Suppressor macrophage treated with lipopolysaccharide for 4 hours (primary cell): ENCODE measurements at places on chromosomes 12 and 14.

DNA sequence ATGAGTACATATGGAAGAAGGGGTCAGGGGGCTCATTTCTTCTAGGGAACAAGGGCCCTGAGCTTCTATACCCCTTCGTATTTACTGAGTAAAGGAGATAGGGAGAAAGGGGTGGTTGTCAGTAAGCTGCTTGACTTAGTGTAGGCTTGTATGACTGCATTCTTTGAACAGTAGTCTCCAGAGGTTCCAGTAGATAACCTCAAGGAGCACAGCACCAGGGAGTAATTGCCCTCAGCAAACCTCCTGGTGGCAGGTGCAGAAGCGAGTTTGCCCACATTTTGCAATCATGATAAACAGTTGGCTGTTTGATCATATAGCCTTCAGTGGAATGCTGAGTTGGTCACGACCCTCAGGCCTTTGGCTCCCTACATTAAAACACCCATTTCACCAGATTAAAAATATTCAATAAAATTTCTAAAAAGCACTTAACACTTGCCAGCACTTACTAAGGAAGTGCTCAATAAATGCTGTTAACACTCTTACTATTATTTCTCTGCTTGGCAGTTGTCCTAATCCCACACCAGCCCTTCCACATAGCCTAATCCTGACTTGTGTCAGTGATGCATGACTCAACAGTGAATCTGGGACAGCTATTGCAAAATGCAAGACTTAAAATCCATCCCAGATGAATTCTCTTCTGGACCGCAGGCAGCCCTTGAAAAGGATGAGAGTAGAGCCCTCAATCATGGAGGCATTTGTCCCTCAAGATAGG, 3.7 kb upstream of the DHRS4L2 start:
- peak; percentile 27 for DNase-seq

GRCh38 chr12:70317781-70318180, 48.3 kb upstream of the KCNMB4 start:
- peak; percentile 83 for DNase-seq

GRCh38 chr12:93000026-93000425, 70.9 kb upstream of the EEA1 start:
- no peak for DNase-seq

- DNase-seq = no peak
Measured at GRCh38 chr12:14701809-14702568, 5.6 kb upstream of the GUCY2C start.

- no peak for DNase-seq
Measured at GRCh38 chr14:74267588-74267987, 28.3 kb downstream of the VSX2 start.

GRCh38 chr12:32997471-32997870, 100.9 kb upstream of the PKP2 start:
- no peak for DNase-seq

GRCh38 chr12:129911428-129912049, 7.7 kb upstream of the TMEM132D start:
- DNase-seq = peak; percentile 42

- DNase-seq = no peak
Measured at GRCh38 chr14:91755570-91756295, 23.8 kb upstream of the CATSPERB start.

- no peak for DNase-seq
Measured at GRCh38 chr14:97328743-97329142, 531.6 kb downstream of the VRK1 start.

DNA sequence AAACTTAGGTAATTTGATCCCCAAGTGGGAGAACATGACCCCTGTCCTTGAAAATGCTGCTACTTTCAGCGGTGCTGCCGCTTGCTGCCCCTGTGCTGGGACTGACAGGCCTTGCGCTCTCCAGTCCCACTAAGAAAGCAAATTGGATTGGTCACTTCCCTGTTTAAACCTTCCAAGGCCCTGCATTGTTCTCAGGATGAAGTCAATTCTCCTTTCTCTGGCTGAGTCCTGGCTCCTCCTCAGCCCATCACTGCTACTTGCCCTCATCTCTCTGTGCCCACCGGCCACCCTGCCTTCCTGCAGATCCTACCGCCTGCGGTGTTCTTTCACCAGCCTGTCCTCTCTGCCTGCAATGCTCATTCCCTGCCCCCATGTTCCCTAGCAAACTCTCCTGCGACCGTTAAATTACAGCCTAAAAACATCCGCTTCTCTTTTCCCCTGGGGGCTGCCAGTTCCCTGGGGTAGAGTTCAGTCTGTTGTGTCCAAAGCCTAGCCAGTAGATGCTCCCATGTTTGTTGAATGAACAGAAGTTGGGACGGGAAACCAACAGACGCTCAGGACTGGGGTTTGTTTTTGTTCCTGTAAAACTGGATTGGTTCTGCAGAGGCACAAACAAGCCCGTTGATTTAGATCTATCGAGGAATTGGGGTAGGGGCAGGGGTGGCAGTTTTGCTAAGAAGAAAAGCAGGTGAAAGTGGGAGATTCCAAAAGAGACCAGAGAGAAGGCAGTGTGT, 127.3 kb upstream of the HIF1A start:
- DNase-seq = peak; percentile 51

DNA sequence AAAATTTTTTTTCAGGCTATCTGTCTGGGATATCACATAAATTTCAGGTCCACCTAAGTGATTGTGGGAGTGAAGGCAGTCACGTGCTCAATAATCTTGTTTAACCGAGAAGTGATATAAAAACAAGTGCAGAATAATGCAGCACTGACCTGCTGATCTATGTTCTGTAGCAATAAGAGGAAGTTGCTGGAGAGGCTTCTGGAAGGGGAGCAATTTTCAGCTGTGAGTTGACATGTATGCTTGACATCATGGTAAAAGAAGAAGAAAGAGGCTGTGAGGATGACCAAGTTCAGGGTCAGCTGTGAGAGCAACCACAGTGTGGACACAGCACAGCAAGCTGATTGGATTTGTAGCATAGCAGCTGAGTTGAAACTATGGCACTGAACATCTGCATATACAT, 172.0 kb upstream of the PELI2 start:
- peak; percentile 37 for DNase-seq

- no peak for DNase-seq
Measured at GRCh38 chr12:115606040-115606439, 671.5 kb downstream of the MED13L start.

- DNase-seq = no peak
Measured at GRCh38 chr12:126163984-126164383, 1098.7 kb downstream of the AACS start.

- DNase-seq = no peak
Measured at GRCh38 chr14:20215196-20215595, 8.3 kb upstream of the OR11H6 start.

DNA sequence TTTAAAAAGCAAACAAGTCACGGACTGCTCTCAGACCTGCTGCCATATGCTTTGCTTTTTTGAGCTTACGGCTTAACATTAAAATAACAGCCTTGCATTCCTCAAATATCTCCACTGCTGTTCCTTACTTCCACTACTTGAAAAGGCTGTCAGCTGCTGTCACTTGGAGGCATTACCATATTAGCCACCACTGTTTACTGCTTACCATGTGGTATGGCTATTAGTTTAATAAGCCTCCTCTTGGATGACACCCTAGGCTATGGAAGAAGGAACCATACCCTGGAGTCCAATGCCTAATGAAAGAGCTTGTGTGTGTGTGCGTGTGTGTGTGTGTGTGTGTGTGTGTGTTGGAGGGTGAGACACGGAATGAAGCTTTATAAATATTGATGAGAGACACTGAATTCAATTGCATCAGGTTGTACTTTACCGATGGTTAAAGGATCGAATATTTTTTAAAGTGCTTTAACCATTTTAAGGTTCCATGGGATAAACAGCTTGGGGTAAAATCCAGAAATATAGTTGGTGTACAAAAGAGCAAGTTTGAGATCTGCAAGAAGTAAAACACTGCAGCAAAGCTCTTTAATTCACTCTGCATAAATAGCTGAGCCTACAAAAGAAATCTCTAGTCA, 174.5 kb downstream of the TTC7B start:
- no peak for DNase-seq

GRCh38 chr14:52996493-52996892, 45.6 kb upstream of the FERMT2 start:
- DNase-seq = no peak

DNA sequence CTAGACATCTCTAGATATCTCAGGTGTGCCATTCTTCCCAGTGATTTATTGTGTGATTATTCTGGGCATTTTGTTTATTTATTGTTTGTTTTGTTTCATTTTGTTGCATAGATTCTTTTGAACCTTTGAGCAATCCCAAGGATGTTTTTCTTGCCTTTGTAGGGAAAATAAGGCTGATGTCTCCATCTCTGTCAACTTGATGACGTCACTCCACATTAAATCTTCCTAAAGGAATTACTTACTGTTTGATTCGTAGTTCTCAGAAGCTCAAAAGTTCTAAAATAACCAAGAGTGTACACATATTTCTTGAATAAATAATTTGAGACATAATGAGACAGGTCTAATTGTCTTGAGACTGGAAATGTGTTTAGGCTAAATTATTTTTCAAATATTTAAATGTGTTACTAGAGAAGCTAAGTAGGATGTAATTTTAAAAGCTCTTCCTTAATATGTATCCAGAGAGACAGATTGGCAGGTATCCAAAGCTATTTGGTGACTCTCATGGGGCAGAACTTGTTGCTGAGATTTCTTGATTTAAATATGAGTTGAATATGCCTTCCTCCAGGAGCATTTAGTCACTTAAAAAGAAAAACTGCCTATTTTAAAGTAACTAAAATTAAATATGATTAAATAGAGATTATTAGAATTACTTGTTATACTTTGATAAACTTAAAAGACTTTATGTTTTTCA, 128.7 kb downstream of the CNTN1 start:
- no peak for DNase-seq

DNA sequence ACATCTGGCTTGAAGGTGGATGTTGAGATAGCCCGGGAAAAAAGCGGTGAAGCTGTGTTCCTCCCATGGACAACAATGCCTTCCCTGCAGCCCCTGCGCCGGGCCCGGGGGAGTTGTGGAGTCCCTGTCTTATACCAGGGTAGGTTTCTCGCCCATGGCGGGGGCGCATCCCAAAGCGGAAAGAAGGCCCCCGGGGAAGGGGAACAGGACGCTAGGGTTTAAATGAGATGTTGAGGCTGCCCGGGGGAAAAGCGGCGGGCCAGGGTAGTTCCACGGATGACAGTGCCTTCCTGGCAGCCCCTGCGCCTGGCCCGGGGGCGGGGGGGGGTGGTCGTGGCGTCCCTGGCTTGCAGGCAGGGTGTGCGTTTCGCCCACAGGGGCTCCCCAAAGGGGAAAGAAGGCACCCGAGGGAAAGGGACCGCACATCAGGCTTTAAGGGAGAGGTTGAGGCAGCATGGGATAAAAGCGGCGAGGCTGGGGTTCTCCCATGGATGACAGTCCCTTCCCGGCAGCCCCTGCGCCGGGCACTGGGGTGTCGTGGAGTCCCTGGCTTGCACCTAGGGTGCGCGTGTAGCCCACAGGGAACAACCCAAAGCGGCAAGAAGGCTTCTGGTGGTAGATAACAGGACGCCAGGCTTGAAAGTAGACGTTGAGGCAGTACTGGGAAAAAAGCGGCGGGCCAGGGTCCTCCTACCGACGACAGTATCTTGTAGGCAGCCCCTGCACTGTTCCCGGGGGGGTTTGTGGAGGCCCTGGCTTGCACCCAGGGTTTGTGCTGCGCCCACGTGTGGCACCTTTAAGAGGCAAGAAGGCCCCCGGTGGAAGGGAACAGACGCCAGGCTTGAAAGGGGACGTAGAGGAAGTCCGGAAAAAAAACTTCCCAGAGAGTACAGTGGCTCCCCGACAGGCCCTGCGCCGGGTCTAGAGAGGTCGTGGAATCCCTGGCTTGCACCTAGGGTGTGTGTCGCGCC, 160.8 kb upstream of the ALG10B start:
- no peak for DNase-seq

DNA sequence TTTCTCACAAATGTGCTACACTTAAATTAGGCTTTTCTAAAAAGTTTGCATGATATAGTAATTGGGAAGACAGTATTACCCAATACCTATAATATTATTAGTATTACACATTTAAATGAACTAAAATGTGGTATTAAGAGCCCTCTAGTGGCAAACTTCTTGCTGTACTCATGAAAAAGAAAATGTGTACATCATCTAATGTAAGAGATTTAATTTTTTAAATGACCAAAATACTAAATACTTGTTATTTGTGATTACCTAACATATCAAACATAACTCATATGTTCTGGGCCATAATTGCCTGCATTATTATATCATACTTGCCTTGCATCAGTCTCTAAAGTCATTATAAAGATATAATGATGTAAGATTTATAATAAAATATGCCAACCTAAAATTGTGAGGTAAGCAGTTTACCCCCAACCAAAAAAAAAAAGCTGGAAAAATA, 64.2 kb downstream of the DNAI7 start:
- DNase-seq = peak; percentile 82

DNA sequence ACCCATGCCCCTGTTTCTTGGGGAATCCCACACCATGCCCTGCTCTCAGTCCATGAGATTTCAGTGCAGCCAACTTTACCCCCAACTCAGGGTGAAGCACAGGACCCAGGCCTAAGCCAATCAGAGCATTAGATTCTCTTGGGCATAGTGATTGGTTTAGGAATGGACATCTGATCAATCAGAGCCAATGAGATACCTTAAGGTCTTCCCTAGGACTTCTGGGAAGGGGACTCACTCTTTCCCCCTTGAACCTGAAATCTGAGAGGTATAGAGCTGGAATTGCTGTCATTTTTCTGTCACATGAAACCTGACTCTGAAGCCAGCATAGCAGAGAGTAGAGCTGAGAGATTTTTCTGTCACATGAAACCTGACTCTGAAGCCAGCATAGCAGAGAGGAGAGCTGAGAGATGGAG, 127.1 kb downstream of the ZFP36L1 start:
- DNase-seq = no peak

GRCh38 chr14:78983126-78983525, 813.0 kb downstream of the NRXN3 start:
- DNase-seq = no peak

GRCh38 chr14:86902176-86902950, 1090.6 kb downstream of the GALC start:
- DNase-seq = no peak

DNA sequence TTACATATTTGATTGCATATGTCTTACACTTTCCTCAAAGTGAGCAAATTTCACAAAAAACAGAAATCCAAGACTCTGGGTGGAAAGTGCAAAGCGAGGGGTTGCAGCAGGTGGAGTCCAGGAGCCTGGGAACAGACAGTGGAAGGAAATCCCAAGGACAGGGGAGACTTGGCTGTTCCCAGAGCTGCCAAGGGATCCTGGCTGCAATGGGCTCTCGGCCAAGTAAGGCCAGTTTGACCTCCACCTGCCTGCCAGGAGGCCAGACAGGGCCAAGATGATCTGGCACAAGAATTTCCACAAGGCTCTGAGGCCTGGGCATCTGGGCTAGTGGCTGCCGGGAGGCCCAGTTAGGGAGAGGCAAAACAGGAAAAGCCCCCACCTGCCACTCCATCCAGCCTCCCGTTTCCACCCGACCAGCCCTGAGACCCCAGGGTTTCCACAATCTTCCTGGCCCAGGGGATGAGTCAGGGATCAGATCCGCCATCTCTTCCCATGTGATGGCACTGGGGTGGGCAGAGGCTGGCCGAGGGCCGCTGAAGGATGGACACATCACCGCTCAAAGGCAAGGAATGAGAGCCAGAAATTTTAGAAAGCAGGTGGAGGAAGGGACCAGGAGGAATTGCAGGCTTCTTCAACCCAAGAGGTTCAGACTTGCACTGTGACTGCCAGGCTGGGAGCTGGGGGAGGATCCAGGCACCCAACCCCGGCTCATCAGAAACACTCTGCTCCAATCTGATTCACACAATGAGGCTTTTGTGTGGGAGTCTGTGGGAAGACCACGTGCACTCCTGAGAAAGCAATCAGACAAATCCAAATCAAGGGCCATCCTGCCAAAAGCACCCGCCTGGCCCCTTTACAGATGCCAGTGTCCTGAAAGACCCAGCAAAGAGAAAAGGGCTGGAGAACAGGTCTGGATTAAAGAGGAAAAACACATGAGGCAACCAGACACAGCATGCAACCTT, 16.3 kb downstream of the SCARB1 start:
- DNase-seq = no peak

GRCh38 chr14:38442208-38442607, 186.3 kb upstream of the CLEC14A start:
- DNase-seq = no peak
